ENCODE measurements at places on chromosomes 4 and X. TPM values are rescaled to one million over a fixed set of nuclear protein-coding genes. Genes with fewer than 3 reads are reported as not detected.

Gene SPANXC
- total RNA-seq, result not detected

Gene CFAP47
- not detected for total RNA-seq

Gene GTPBP6
- total RNA-seq, result 77.1 TPM

DNA sequence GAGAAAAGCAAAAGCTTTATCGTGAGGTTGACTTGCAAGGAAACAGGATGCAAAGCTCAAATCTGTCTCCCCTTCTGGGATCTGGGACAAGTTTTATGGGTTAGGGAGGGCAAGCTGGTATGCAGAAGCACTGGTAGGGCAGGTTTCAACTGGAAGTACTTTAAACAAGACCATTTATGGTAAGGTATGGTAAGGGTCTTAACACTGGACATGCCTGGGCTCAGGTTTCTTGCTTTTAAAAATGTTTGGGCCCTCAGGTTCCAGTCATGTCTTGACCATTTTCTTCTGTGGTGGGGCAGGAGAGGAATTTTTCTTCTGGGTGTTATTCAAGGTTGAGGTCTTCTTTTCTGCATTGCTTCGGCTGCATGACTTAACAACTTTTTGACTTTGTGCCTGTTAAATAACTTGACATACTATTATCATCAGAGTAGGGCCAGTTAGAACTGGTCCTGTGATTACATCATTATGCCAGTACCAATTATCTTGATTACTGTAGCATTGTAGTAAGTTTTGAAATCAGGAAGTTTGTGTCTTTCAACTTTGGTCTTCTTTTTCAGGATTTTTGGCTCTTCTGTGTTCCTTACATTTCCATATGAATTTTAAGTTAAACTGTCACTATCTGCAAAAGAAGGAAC is 33.7 kb downstream of the CD38 start:
- DNase-seq, result no peak

- DNase-seq, result no peak
Observed at GRCh38 chr4:9926586-9926985, 94.7 kb downstream of the SLC2A9 start.

- no peak for DNase-seq
Observed at GRCh38 chr4:140238351-140239056, 84.5 kb upstream of the MAML3 start.

GRCh38 chr4:21083413-21083812 is 383.2 kb downstream of the PACRGL start:
- no peak for DNase-seq

GRCh38 chr4:183256756-183257385 is 63.2 kb downstream of the CLDN22 start:
- DNase-seq, result peak; percentile 20

- no peak for DNase-seq
Observed at GRCh38 chr4:105088110-105088879, 58.4 kb upstream of the TET2 start.

Data from CD4-positive, alpha-beta memory T cell (primary cell).